ENCODE measurements at places on chromosomes 7 and 10.

DNA sequence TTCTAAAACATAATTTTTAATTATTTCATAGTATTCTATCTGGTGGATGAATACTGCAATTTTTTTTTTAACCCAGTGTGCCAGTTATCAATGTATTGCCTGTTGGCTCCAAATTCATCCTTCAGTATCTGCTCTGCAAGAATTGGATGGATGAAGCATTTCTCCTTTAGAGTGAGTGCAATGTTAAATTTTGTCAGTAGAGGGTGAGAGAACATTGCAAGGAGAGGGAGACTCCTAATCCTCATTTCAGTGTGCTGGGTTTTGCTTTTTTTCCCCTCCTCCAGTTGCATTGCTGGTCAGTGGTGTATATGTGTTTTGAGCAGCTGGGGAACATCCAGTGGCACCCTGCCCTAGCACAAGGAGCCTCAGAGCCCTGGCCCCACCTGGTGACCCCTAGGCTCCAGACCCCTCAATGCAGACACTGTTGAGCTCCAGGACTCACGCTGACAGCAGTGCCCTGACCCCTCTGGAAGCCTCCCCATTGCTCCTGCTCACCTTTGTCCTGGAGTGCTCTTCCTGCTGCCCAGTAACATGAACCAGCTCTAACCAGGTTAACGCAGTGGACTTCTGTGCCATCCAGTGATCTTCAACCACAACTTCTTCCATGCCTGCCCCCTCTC is 199.4 kb downstream of the USP6NL start:
- DNase-seq = no peak

GRCh38 chr7:106744563-106745091 is 83.7 kb upstream of the CCDC71L start:
- DNase-seq = no peak

DNA sequence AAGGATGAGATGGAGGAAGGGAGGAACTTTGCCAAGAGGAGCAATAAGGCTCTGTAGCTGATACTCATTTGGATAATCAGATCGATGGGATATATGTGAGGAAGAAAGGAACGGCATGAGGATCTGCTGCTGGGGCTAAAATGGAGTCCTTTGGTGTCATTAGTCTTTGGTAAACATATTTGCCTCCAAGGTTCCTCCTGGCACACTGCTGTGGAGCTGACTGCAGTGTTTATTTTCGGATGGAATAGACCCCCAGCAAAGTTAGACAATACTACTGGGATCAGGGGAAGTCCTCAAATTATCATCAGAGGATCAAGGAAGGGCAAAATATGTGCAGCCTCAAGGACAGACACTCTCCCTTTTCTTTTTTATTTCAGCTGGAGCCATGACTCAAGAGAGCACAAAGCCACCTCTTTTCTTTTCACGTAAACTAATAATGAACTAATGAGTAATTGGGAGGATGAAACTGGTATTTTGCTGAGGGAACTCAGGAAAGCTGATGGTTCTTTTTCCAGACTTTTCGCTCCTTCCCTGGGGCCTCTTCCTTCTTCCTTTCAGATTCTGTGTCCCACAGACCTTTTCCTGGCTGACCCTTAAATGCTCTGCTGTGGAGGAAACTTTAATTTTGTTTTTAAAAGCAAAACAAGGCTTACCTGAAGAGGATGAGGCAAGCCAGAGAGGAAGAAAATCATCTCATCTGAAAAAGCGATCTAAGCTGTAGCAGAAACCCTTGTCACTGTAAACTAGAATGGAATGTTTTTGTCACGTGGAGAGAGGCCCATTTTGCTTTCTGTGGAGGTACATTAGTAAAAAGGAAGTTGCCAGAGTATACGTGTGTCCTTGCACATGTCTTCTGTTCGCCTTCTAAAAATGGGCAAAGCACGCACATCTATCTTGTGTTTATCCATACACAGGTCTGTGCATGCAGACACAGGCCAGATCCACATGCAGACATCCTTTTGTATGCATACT is 33.3 kb downstream of the LRMDA start:
- DNase-seq = no peak

DNA sequence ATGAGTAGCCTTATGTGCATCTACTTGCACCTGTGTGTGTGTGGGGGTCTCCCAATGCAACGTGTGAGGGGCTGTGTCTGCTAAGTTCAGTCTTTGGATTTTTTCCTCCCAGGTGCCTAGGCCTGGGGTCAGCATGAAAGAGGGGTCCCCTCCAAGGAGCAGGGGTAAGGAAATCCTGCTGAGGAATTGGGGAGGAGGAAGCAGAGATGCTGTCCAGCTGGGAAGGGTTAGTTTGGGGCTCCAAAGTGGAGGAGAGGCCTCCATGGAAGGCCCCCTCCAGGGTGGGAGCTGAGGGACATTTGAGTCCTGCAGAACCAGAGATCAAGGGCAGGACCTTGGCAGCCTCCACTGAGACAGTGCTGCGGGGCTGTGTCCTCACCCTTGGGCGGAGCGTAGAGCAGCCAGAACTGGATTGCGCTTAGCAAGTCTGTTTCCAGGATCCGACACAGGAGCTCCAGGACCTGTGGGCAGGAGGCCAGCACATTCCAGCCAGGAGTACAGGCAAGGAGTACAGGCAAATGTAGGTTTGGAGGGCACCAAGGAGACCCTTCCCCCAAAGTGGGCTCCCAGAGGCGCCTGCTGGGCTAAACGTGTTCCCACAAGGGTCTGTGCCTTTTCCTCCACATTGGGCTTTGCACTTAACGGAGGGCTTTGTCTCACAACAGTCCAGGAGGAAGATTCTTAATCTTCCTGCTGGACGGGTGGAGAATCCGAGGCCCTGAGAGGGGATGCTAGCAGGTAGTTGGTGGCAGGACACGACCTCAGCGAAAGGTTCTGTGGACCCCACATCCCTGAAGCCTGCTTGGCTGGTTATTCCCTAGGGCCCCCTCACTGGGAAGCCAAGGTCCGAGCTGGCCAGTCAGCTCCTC is 10.1 kb downstream of the TBATA start:
- DNase-seq = peak; percentile 29

DNA sequence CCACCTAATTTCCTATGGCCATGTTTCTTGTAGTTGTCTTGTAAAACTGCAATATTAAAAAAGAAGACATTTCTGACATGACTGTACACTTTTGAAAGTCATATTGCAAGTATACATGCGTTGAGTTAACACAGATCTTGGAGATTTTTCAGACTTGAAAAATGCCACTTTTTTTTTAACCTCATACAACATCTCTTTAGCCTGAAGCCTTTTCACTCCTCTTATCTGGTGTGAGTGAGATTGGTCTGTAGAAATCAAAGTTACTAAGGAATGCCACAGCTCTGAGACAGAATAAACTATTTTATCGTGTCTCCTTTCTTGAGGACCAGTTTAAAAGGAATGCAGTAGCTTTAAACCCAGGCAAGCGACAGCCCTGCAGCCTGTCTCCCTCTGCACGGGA is 43.9 kb upstream of the NEUROD6 start:
- no peak for DNase-seq

- DNase-seq = no peak
Observed at GRCh38 chr7:23105086-23105643, 420 bp upstream of the KLHL7 start.

DNA sequence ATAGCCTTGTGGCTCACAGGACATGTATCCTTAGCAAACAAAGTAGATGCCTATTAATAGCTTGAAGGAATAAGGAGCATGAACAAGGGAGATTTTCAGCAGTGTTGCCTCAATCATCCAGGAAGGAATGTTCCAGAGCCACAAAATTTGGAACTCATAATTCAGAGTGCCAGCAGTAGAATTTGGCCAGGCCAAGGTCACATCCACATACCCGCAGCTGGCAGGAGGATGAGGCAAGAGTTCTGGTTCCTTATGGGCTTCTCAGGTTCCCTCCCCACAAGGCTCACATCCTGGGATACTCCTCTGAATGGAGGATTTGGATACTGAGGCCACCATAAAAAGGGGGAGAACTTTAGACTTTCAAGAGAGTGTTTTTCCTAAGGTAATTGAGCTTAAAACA is 45.8 kb downstream of the SUFU start:
- DNase-seq = no peak

DNA sequence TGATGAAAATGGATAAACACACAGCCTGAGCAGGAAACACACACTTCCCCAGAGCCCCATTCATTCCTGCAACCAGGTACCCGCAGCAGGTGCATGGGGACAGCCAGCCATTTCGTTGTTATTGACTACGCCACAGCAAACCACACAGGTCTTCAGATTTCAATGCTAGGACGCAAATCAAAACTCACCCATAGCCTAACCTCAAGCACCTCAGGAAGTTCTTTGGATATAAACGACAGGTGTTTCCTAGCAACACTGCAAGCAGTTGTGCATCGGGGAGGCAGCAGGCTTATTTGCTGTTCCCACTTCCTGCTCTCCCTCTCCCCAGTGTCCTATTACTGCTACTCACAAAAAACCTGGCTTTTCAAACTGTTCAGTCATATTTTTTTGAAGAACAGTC is 176.5 kb upstream of the FRMD4A start:
- DNase-seq = no peak

GRCh38 chr7:104971290-104972071 is 42.5 kb upstream of the KMT2E start:
- no peak for DNase-seq

- DNase-seq = no peak
Observed at GRCh38 chr7:36021917-36022550, 131.0 kb upstream of the EEPD1 start.

DNA sequence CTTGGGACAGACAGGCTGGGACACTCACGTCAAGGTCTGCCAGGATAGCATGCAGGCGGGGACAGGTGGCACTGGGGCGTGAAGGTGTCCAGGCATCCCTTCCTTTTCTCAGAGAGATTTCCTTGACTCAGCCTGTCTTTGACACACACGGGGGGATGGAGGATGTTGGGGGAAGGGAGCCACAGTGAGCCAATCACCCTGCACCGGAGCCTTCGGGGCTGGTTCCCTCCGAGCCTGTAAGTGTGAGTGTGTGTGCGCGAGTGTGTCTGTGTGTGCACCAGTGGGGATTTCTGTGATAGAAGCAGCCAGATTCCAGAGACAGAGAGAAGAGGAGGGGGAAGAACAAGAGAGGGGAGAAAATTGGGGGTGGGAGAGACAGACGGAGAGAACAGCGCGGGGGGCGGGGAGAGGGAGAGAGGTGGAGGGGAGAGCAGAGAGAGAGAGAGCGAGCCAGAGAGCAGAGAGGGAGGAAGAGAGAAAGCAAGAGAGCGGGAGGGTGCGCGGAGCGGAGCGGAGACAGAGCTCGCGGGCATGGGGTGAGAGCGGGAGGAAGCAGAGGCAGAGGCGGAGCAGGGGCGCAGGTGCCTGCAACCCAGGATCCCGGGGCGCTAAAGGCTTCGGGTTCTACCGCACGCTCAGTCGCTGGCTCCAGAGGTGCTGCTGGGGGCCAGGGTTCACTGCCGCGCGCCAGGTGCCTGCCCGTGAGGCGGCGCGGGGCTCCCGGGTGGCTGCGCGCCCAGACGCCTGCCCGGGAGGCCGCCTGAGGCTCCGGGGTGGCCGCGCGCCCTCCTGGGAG is 466 bp upstream of the GPR26 start:
- no peak for DNase-seq

DNA sequence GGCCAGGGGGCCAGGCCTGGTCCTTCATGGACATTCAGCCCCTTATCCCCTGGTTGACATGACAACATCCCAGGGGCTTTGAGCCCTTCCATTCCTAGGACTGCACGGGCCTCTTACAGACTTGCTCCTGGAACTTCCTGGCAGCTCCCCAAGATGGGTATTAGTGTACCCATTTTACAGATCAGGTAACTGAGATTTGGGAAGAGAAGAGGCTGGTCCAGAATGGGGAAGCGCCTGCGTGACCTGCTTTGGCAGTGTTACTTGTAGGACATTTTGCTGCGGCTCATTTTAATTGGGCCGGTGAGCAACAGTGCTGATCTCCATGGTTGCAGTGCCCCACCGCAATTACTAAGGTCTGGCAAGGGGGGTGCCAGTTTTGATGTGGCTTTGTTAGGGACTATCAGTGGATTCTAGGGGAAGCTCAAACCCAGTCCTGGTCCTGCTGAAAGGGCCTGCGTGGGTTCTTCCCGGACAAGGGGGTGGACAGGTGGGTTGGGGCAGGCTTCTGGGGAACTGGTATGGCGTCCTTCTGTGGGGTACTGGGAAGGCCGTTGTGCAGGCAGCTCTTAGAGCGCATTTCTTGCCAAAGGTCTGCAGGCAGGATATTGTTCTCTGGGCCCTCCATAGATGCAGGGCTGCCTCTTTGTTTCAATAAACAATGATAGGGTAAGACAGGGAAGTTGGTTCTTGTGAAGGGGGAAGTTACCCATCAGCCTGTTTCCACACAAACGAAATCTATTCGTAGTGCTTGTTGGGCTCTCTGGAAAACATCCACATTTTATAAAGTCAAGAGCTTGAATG is 137.6 kb downstream of the RGS10 start:
- no peak for DNase-seq

DNA sequence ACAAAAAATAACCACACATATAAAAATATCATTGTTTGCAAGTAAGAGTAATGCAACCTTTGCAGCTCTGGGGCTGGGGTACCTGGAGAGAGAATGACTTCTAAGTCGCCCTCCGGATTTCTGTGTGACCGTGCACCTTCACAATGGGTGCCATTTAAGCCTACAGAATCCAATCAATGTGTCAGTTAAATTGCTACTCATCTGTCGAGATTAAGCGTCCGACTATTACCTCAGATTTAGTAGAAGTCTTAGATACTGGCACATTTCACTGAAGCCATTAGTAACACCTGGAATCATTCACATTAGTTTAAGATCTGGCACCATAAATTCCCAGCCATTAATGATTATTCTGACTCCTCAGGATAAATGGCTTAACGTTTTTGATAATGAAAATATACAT is 507.3 kb upstream of the MGMT start:
- no peak for DNase-seq

- DNase-seq = no peak
Observed at GRCh38 chr7:106652092-106652491, 8.9 kb downstream of the CCDC71L start.

DNA sequence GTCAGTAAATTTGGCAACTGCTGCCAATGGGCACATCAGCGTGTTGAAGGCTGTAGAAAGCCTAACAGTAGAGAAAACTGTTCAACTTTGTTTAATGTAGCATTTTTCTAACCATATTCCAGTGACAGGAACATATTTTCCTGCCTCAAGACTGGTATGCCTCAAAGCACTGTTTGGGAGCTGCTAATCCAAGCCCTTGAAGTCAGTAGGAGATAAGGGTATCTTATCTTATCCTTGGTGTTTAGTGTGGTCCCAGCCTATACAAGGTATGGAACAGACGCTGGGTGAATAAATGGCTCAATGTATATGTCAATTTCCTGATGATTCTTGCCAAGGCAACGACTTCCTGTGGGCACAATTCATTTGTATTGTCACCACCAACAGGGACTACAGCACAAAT is 97.5 kb upstream of the CREB5 start:
- no peak for DNase-seq

Measured in liver (tissue), 10 donors.